ENCODE measurements at places on chromosomes 11 and 22.

DNA sequence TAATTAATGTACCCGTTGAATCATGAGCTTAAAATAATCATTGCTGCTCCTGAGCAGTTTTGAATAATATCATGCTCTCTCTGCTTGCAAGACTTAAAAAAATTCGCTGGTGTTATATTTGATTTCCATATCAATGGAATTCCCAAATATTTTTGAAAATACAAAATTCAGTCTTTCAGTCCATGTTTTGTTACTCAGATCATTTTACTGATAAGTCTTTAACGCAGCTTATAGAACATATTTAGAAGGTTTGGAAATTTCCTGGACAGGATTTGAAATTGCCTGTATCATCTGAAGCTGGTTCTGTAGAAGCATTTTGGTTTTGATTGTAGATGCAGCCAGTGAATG, 1.9 kb downstream of the BMAL1 start:
- no peak for DNase-seq

GRCh38 chr22:48748860-48749554, 1078.7 kb downstream of the BRD1 start:
- DNase-seq: no peak

GRCh38 chr11:5846701-5847100, 5.0 kb upstream of the OR52E6 start:
- no peak for DNase-seq

DNA sequence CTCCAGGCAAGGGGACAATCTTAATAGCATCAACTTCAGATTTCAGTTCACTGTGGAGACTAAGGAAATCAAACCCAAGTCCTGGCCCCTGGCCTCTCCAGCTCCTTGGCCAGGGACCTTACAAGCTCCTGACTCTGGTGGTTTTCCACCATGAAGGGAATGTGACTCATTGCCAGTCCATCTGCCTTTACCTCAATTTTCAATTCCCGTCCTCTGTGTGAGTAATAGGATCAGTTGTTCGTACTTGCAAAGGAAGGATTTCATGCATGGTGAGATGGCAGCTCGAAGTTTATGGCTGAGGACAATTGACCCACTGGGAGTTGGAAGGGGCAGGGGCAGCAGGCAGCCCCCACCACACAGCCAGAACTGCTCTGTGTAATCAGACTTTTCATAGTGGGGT, 42.5 kb downstream of the INSC start:
- no peak for DNase-seq

DNA sequence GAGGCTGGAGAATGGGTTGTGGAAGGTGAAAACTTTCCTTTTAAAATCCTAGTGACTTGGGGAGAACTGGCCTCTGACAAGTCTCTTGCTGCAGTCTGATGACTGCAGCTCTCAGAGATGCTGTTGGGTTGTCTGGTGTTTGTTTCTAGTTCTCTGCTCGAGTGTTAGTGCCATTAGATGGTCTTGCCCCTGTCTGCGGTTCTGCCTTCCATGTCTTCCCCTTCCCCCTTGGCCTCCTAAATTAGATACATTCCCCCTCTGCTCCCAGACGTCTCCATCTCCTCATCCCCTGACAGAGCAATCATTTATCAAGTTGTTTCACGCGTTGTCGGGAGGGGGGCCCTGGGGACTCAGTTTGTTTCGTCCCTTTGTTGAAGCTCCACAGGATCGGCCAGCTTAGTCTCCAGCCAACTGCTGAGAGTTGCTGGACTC, 67.7 kb downstream of the CECR2 start:
- DNase-seq: no peak

DNA sequence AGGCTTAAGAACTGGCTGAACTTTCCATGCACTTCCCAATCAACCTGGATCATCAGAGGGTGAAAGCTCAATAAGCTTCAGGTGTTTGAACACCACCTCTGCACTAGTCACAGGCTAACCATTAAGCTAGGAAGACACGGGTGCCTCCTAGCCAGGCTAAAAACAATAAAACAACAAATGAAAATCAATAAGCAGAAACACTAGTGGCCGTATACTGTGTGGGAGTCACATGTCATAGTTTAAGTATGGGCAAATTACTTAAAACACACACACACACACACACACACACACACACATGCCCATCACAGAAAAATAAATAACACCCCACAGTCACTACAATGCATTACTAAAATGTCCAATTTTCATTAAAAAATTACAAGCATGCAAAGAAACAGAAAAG, 85.2 kb downstream of the APOL5 start:
- no peak for DNase-seq

- DNase-seq: no peak
These were observed 298.3 kb downstream of the ETS1 start for GRCh38 chr11:128289048-128289447.

DNA sequence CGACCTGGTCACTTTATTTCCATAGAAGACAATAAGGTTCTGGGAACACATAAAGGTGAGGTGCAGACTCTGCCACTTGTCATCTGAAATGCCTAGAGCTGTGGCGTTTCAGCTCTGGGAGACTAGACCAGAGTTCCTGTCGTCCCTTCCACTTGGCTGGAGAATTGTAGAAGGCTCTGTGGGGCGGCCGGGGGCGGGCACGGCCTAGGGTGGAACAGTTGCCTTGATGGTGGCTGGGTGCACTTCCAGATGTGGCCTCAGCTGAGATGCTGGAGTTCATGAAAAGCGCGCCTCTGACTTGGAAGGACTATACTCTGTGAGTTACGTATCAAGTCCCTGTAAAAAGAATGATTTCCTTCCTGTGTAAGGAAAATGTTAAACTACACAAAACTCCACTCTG, 16.8 kb downstream of the TRMU start:
- no peak for DNase-seq

- DNase-seq: no peak
These were observed 11.3 kb downstream of the TRIM66 start for GRCh38 chr11:8671193-8671612.

- DNase-seq: no peak
These were observed 75.6 kb downstream of the SNX19 start for GRCh38 chr11:130840679-130841078.

DNA sequence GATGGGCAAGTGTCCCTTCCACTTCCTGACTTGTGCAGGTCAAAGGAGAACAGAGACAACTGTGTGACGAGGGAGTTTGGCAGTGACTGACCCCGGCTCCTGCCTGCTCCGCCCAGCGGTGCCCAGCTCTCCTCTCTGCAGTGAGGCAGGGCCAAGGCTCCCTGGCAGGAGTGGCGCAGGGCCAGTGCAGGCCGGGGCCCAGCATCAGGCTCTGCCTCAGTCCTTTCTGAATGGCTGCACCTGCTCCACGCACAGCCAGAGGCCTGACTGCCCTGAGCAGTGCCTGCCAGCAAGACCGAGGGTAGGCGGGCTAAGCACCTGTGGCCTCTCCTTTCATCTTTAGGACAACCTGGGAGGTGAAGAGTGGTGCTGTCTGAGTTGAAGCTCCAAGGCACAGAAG, 54.2 kb downstream of the WT1 start:
- no peak for DNase-seq

DNA sequence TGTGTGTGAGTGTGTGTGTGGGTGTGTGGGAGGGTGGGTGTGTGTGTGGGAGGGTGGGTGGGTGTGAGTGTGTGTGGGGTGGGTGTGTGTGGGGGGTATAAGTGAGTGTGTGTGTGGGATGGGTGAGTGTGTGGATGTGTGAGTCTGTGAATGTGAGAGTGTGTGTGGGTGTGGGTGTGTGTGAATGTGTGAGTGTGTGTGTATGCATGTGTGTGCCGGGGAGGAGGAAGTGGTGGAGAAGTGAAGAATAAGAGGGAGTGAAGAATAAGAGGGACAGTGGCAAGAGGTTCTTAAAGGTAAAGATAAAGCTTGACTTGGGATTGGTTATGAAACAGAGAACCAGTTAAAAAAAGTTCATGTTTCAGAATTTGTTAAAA, 54.0 kb downstream of the PRR5L start:
- DNase-seq: no peak

DNA sequence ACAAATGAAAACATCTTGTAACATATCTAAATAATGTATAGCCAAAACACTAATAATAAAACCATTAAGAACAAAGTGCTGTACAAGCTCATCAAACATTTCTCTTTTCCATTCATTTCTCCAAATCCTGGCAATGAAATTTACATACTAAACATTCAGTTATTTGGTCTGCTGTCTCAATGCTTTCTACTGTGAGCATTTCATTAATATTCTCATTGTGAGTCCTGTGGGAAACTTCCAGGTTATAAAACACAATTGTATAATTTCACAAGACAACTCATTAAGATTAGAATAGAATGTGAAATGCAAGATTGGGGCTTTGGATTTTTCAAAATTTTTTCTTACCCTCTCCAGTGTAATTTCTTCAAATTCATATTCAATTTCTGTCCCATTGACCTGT, 876.9 kb upstream of the CCDC90B start:
- DNase-seq: no peak

DNA sequence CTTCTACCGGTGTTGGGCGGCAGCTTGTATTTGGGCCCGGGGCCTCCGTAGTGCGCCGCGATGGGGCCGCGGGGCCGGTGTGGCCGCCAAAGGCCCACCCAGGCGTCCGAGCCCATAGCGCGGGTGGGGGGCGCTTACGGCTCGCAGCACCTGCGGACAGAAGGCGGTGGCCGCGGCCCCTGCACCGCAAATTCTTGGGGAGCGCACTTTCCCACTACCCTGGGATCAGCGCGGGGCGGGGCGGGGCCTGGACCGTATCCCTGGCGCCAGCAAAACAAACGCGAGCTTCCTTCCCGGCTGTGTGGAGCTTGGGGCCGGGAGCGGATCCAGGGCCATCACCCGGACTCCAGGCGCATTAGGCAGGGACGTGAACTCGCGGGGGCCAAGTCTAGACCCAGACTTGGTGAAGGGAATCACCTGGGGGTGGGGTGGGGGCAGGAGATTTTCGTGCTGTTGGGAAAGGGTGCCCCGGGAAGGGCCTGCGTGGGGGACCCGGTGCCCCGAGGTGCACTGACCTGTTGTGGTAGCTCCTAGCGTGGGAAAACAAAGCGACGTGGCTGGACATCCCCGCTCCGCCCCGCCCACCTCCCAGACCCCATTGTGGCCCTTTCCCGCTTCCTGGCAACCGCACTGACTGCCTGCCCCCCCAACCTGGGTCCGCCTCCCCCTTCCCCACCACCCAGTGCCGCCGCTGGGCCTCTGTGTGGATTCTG, 2.3 kb upstream of the TYMP start:
- no peak for DNase-seq

DNA sequence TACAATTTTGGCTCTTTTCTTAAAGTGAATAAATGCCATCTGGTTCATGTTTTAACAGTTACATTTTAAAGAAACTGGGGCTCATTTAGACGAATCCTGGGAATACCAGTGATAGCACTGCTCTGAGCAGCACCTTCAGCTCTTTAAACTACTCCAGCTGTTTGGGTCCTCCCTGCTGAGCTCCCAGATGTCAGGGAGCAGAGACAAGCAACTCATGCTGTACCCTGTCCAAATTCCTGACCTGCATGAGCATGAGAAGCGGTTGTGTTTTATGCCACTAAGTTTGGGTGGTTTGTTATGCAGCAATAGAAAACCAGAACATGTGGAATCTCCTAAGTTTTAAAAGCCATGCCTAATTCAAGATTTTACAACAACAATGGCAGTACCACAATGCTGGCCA, 90.0 kb downstream of the FDX1 start:
- no peak for DNase-seq

DNA sequence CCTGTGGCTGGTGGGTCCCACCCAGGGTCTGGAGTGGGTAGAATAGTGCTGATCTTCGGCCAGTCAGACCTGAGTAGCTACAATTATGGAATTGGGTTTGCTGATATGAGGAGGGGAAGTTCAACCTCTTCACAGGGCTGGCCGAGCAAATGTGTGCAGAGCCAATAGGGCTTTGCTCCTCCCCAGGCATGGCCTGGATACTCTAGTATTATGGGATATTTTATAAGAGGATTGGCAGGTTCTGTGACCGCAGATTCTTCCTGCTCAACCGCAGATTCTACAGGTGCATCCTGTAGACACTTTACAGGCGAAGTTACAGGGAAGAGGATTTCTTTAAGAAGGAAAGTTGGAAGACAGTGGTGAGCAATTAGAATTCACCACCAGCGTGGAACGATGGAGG, 44.3 kb downstream of the TBC1D22A start:
- no peak for DNase-seq

DNA sequence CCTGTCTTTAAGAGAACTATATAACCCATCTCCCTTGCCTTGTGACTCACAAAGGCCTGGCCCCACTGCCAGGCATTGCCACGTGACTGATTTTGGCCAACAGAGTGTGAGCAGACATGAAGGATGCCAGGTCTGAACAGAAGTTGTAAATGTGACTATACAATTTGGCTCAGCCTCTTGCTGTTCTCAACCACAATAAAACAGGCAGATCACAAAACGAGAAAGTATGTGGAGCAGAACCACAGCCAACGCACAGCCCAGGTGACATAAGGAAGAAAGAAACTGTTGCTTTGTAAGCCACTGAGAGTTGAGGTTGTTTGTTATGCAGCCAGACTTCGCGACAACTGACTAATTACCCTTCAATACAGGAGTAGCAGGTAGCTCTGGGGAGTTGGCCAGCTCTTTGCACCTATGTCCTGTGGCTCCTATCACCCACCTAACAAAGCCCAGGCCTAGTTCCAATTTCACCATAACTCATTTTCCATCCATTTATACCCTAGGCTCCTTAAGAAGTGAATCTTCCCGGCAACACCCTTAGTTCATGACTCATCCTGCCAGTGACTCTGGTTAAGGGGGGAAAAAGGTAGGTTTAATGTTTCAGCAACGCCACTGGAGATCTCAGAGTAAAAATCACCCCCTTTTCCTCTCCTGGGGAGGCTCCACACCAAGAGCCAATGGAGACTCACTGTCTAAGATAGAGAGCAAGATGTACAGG, 53.7 kb downstream of the GALNT18 start:
- no peak for DNase-seq

DNA sequence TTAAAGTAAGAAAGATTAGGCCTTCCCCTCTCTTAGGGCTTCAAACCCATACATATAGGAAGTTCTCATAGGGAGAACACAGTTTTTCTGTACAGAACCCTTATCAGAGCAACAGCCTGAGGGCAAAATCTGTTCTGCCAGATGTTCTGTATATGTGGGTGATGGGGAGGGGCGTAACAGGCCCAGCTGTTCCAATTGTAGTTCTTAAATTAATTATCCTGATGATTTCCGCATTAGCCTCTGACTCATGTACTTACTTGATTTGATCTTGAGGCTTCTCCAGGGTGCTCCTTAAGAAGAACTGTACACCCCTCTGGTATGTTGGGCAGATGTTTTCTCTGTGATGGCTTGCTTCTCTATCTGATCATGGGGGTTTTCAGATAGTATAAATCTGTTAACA, 123.1 kb upstream of the C11orf87 start:
- DNase-seq: no peak

GRCh38 chr11:133978794-133979193, 22.0 kb upstream of the IGSF9B start:
- no peak for DNase-seq

- DNase-seq: no peak
These were observed 31.8 kb downstream of the GLB1L2 start for GRCh38 chr11:134363592-134363991.

DNA sequence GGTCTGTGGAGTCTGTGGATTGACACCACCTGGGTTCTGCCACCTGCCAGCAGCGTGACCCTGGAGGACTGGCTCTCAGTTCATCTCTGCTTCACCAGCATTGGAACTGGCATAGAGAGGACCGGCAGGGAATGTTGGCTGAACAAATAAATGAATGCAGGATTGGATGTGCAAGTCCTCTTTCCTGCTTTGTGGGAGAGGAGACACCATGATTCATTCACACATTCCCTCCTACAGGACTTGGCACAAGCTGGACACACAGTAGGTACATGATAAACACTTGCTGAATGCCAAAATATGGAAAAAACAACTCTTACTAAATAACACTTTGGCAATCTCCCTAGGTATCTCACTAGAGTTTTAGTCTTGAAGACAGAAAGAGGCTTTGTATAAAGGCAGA, 116.6 kb upstream of the NARS2 start:
- no peak for DNase-seq
